Lung microvascular endothelial cell (primary cell): ENCODE measurements at places on chromosomes 12 and 14. TPM values are rescaled to one million over a fixed set of nuclear protein-coding genes. Genes with fewer than 3 reads are reported as not detected.

DNA sequence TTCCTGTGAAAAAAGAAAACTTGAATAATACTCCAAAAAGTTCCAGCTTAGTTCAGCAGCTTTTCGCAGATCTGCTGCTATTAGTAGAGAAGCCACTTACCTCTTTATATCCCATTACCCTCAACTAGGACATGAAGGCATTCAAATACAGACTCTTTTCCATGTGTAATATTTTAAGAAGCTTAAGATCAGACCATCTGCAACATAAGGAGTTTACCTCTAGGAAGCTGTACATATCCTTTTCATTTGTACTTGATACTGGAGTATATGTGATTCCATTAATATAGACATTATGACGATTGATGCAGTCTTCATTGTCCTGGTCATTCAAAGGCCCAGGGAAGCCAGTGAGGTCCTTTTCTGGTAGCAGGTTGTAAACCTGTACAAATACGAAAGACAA, 20.4 kb downstream of the A2M start:
- DNase-seq = no peak

Gene TBK1
- 24.6 and 28.6 TPM in 2 replicates for total RNA-seq

Gene CLEC1A
- 12.5 and 14.4 TPM in 2 replicates for total RNA-seq

GRCh38 chr14:78106381-78106780, 63.8 kb upstream of the NRXN3 start:
- DNase-seq = no peak

- DNase-seq = no peak
Observed at GRCh38 chr14:47543459-47543858, 131.9 kb downstream of the MDGA2 start.

DNA sequence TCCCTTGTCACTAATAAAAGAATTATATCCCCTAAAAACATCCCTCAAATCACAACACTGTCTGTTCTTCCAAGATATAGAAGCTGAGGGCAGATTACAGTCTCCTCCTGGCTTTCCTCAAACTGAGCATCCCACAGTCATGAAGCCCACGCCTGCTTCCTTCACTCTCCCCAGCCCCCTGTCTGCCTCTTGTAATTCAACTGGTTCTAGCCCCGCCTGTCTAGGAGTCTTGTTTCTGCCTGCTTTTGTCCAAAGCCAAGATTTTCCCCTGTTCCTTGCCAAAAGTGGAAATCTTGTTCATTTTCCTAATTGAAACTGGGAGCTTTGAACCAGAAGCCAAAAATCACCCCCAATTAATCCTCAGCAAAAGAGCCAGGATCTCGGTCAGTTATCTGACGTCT, 35.9 kb upstream of the PWP1 start:
- DNase-seq = no peak

Gene OR6C2
- total RNA-seq = not detected in 2 replicates

Gene ZFHX2
- total RNA-seq = under 0.01 and 0.22 TPM in 2 replicates

- DNase-seq = no peak
Observed at GRCh38 chr12:110431957-110432587, 18.1 kb downstream of the ARPC3 start.

Gene TAS2R7
- total RNA-seq = not detected in 2 replicates

- no peak for DNase-seq
Observed at GRCh38 chr12:101551362-101552114, 43.2 kb upstream of the MYBPC1 start.

Gene CCDC196
- not detected in 2 replicates for total RNA-seq

DNA sequence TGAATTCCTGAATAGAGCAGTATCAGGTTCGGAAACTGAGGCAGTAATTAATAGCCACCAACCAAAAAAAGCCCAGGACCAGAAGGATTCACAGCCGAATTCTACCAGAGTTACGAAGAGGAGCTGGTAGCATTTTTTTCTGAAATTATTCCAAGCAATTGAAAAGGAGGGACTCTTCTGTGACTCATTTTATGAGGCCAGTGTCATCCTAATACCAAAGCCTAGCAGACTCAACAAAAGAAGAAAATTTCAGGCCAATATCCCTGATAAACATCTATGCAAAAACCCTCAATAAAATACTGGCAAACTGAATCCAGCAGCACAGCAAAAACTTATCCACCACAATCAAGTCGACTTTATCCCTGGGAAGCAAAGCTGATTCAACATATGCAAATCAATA, 202.3 kb upstream of the SLC16A7 start:
- no peak for DNase-seq

GRCh38 chr14:90302529-90303303, 29.0 kb downstream of the NRDE2 start:
- no peak for DNase-seq

DNA sequence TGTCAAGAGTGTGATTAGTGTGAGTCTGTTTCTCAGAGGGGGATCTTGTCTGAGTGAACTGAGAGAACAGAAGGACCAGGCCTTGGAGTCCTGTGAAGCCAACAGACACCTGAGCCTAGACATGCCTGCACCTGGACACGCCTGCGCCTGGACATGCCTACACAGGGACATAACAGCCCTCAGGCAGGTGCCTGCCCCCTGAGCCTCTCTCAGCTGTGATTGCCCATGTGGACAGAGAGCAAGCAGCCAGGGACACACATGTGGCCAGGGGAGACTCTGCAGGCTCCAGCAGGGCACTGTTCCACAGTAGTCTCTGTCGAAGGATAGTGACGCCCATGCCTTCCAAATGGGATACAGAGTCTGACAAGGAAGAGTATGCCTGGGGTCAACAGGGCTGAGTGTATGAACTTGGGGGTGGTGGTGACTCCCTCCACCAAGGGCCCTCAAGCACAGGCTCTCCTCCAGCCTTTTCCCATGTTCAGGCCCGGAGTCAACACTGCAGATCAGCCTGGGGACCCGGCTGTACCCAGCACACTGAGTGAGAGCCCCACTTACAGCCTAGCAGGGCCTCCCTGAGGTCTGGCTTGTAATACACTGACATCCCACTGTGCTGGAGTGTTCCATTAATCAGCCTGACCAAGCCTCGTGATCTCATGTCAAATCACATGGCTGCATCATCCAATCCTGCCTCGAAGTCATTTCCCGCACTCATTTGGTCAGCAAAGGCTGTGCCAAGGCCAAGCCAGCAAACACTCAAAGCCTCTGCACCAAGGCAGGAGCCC, 173.0 kb downstream of the CALM1 start:
- no peak for DNase-seq

DNA sequence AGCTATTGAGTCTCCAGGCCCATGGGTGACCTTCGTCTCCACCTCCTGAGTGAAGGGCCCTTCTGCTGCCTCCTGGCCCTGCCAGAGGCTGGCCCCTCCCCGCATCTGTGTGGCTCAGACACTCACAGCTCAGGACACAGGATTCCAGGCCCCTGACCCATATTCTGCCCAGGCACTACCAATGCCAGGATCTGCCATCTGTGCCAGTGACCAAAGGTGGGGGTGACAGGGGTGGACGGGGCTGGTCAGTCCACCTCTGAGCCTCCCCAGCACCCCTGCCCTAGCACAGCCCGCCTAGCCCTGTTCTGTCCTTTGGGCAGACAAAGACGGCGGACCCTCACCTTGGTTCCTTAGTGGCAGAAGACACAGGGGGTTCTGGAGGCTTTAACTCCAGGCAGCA, 2.8 kb downstream of the ASB2 start:
- no peak for DNase-seq

DNA sequence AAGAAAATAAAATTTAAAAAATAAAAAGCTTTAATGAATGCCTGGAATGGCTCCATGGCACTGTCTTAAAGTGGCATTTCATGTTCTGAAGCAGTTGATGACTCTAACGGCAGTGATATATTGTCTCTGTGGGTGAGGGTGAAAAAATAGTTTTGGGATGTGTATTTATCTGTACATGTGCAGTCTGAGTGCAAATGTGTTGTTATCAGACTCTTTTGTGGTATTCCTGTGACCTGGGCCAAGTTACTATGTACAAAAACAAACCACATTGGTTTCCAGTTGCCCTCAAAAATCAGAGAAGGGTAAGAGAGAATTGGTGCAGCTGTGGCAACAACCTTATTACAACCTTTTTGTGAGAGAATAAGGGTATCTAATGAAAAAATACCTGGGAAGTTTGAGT, 81.7 kb upstream of the CCDC91 start:
- DNase-seq = no peak

Gene ARHGAP9
- total RNA-seq = under 0.01 TPM in 1 of 2 replicates, not detected in the other

DNA sequence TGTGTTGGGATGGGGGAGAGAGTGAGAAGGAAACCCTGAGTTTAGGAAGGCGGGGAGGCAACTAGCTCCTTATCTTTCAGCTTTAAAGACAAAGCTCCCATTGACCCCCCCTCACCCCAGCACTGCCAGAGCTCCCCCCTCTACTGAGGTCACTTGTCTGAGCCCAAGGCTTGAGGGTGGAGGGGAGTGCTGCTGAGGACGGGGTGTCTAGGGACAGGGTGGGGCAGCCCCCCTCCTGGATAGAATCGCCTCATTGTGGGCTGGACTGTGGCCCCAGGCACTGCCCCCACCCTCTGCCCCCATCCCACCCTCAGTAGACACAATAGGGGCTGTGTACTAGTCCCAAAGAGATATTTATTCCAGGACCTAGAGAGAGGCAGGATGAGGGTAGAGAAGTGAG, 3.0 kb downstream of the ERBB3 start:
- no peak for DNase-seq

- no peak for DNase-seq
Observed at GRCh38 chr14:32329146-32329545, at the start of gene AKAP6. TSS of gene AKAP6 (plus strand) at chr14:32329298. CDS start at chr14:32433494, 104,196 bp downstream.

DNA sequence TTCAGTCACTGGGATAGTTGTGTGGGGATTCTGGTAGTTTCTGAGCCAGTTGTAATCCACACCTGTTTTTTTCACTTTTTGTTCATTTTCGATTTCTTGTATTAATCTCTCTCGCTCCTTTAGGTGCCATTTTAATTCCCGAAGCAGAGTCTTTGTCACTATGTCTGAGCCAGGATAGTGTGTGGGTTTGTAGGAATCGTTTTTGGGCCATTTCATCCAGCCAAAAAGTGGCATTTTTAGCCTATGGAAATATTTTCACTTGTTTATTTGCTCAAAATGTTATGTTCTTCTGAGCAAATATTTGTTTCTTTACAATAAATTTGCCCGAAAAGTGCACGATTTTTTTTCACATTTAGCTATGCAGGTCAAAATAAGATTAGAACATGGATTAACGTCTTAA, 867 bp downstream of the RD3L start:
- no peak for DNase-seq

DNA sequence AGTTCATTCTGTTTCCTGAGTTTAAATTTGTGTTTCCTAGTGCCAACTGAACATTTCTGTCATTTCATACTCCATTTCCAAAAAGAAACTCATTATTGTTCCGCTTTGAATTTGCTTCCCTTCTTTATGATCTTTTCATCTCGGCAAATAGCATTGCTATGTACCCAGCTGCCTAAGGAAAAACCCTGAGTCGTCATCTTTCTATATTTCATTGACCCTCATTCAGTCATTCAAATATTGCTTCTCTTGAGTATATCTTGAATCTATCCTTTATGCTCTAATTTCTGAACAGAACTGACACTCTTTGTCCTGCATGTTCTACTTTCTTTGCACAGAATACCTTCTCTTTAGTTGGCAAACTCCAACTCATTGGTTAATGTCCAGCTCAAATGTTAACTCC, 35.9 kb downstream of the ADIPOR2 start:
- DNase-seq = no peak

GRCh38 chr12:76180401-76181277, 96.2 kb upstream of the NAP1L1 start:
- no peak for DNase-seq

GRCh38 chr14:91271639-91272038, 27.1 kb upstream of the GPR68 start:
- DNase-seq = no peak

GRCh38 chr12:46917821-46918220, 92.0 kb upstream of the SLC38A4 start:
- no peak for DNase-seq

GRCh38 chr14:105203057-105203531, 22.0 kb upstream of the NUDT14 start:
- peak; percentile 64 for DNase-seq

GRCh38 chr12:123983822-123984485, 10.9 kb downstream of the ZNF664 start:
- peak; percentile 85 for DNase-seq

DNA sequence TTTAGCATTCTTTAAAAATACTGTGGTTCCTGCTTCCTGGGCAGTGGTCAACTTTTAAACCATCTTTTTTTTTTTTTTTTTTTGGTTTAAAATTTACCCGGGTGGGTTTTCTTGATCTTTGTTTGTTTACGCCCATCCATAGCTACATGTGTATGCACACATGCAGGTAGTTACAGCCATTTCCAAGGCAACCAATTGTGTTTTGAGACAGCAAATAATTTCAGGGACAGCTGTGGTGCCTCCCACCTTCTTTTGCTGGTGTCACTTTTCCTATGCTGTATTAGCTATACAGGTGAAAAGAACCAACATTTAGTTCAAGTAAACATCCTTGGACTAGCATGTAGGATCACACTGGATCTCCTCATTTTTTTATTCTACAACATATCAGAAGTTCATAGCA, 52.0 kb upstream of the PSMA6 start:
- no peak for DNase-seq

GRCh38 chr12:22431693-22432251, 97.3 kb upstream of the ST8SIA1 start:
- DNase-seq = no peak

GRCh38 chr12:116015525-116015924, 262.0 kb downstream of the MED13L start:
- peak; percentile 88 for DNase-seq

DNA sequence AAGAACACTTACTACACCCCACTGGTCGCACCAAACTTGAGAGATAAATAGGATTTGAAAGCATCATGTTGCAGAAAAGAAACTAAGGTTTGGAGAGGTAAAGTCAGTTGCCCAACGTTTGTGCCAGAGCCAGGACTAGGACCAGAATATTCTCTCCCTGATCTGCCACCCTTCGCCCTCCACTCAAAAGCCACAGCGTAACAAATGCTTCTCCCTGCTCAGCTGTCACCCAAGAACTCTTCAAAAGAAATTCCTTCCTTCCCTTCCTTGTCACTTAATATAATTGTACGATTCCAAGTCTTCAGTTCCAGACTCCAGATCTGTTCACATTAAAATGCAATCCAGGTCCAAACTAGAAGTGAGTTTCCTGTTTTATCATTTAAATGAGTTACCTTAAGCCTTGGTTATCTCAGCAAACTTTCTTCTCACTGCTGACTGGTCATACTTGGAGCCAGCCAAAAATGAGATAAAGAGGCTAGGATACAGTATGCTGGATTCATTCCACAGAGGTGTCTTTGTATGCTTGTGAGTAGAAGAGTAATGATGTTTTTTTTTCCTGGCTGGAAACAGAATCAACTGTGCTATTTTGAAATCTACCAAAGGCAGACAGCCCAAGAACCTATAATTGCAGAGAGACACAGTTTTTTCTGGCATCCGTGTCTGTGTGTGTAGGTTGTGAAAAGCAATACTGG, 12.8 kb upstream of the PPFIBP1 start:
- DNase-seq = peak; percentile 61

DNA sequence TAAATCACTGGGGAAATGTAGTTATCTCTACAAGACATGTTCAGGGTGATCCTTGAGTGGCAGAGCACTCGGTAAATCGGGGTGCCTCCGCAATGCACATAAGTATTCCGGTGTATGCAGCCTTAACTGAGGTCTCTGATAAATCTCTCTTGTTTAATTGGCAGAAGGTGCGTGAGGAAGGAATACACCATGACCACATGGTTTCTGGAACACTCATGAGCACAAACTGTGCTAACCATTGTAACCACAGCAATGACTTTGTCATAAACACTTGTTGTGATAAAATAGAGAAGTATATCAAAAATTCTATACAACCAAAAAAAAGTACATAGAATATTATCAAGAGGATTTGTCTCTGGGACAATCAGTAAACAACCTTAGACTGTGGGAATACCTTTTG, 146.8 kb upstream of the DIO2 start:
- DNase-seq = no peak
